Stimulated activated CD4-positive, alpha-beta T cell treated with anti-CD3 and anti-CD28 coated beads, Interleukin-1b, Interleukin-23, amount 100 ng/mL, for 1 hour (primary cell): ENCODE measurements at places on chromosomes 5 and 9.

GRCh38 chr5:145510324-145510723 lies 324.8 kb downstream of the PRELID2 start:
- no peak for DNase-seq

DNA sequence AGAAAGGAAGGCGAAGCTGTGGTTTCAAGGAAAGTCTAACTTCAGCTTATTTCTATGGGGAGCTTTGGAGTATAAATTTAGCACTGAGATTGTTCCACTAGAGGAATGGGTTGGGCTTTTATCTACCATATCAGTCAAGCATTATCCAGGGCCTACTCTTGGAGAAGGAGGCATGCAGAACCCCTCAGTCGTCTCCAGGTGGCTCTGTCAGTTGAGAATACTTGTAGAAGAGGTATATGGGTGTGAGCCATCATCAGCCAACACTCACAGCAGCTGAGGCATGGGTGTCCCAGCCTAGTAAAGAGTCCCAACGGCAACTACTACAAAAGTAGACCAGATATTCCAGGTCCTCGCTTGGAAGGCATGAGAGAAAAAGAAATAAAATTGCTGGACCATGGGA lies 548.5 kb upstream of the GRAMD2B start:
- no peak for DNase-seq

GRCh38 chr9:630817-631216 lies 210.7 kb upstream of the DMRT1 start:
- no peak for DNase-seq

GRCh38 chr9:2853517-2853916 lies 9.6 kb upstream of the PUM3 start:
- DNase-seq = no peak

DNA sequence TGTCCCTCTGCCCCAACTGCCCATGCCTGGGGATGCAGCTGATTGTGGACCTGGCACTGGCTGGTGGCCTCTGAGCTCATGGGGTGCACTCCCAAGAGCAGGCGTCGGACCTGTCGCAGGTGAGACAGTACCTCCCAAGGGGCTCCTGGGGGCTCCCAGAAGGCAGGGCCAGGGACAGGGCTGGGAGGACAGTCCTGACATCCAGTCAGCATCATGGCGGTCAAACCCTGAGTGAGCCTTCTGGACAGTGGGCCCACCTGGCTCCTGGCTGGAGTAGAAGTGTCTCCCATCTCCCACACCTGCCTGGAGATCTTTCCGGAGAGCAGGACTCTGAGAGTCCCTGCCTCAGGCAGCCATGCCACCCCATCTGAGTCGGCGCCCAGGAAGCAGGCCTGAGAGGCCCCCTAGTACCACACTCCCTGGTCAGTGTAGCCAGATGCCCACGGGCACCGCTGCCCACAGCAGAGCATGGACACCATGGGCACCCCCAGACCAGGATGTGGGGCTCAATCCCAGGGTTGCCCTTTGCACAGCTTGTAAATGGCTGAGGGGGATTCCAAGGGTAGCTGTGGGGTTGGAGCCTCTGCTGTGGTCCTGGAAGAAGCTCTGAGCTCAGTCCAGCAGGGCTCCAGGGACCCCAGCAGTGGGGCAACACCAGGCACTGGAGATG lies 6.6 kb downstream of the LCN9 start:
- DNase-seq = no peak

DNA sequence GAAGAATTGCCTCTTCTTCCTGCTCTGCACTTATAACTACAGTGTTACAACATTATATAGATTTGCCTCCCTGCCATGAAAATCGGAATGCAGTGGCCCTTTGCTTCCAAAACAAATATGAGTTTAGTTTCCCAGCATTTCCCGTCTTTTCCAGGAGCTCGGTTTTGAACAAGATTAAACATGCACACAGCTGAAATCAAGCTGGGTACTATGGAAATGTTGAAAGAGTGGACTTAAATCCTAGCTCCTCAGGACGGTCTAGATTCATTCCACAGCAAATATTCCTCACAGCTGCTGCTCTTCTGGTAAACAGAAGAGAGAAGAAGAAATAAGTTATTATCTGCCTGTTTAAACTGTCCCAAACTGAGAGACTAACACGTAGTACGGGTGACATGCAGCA lies 161.4 kb downstream of the PIK3R1 start:
- DNase-seq = no peak

GRCh38 chr5:97267767-97268166 lies 84.7 kb upstream of the RIOK2 start:
- no peak for DNase-seq

DNA sequence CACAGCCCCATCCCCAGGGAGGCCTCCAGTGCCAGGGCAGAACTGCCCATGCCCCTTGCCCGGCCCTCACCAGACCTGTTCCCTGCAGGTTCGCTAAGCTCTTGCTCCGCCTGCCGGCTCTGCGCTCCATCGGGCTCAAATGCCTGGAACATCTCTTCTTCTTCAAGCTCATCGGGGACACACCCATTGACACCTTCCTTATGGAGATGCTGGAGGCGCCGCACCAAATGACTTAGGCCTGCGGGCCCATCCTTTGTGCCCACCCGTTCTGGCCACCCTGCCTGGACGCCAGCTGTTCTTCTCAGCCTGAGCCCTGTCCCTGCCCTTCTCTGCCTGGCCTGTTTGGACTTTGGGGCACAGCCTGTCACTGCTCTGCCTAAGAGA lies 110.1 kb downstream of the RXRA start:
- DNase-seq = no peak

GRCh38 chr5:174282391-174282790 lies 236.9 kb downstream of the NSG2 start:
- DNase-seq = no peak

GRCh38 chr9:34664281-34665066 lies 2.0 kb upstream of the CCL27 start:
- DNase-seq = no peak

DNA sequence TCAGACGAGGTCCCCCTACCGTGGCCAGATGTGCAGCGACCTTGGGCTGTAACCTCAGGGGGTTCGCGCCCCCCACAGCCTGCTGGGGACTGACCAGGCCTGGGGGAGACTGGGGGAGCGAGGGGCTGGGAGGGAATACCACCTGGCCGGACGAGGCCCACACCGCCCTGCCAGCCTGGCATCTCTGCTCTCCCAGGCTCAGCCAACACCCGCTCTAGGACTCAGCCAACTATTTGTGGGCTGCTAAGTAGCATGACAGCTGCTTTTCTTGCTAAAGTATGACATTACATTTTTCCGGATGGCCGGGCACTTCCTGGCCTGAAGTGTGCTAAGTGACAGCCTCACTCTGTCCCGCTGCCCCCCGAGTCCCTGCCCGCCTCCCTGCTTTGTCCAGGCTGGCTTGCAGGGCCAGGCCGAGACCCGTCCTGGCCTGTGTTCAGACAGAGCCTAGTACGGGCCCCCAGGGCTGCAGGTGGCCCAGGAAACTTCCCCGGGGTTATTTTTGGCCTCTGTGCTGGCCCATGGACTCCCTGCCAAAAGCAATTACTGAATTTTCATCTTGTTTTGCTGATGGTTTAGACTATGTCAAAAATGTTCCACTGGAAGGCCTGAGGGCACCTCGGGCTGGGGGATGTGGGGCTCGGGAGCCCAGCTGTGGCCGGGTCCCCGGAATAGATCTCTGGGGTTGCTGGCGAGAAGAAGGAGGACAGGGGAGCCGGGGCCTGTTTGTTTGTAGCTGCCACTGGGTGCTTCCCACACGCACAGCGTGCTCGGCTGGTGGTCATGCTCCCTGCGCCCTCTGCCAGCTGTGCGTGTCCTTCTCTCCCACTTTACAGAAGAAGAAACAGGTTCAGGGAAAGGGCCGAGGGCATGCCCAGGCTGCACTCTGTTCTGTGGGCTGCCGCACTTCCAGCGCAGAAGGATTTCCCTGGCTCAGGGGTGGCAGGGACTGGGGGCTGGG lies 13.4 kb upstream of the SLC2A6 start:
- no peak for DNase-seq

- no peak for DNase-seq
These were observed 207.8 kb upstream of the TARS1 start for GRCh38 chr5:33232731-33233505.

DNA sequence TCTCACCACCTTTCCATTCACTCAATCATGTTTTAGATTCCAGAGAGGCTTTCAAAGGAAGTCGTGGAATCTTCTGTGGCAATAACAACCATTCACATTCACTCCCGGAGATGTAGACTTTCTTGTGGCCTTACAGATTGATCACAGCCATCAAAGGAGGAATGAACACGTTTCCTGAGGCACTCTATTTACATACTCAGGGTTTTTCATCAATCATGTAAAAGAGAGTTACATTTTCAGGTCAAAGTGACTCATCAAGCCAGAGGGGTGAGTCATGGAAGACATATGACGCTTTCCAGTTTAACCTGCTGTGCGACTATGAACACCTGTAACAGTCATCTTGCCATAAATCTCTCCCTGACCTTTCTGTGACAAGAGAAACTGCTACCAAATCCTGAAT lies 39.3 kb upstream of the RAD23B start:
- DNase-seq = no peak

DNA sequence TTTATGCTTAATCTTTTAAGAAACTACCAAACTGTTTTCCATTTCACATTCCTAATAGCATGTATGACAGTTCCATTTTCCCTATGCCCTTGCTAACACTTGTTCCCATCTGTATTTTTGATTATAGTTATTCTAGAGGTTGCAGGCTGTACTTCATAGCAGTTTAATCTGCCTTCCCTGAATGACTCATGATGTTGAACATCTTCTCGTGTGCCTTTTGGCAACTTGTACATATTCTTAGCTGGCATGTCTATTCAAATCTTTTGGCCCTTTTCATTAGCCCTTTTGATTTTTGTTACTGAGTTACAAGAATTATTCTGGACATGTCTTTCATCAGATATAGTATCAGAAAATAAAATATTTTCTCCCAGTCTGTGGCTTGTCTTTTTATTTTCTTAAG lies 320.3 kb downstream of the DIRAS2 start:
- DNase-seq = no peak

DNA sequence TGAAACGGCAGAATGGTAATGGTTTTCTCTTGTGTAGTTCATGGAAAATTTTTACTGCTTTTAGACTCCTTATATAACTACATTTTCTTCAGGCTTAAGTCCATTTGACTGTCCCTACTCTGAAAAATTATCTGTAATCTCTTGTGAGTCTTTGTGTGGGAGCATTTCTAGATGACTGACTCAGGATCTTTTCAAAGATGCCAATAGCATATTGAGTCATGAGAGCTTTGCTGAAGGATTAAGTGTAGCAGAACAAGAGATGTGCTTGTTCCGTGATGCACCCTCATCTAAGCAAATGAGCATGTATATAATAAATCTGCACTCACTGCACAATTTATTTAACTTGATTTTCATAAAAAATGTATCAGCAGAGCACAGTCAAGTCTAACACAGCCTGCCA lies 298.7 kb upstream of the CDH6 start:
- no peak for DNase-seq

DNA sequence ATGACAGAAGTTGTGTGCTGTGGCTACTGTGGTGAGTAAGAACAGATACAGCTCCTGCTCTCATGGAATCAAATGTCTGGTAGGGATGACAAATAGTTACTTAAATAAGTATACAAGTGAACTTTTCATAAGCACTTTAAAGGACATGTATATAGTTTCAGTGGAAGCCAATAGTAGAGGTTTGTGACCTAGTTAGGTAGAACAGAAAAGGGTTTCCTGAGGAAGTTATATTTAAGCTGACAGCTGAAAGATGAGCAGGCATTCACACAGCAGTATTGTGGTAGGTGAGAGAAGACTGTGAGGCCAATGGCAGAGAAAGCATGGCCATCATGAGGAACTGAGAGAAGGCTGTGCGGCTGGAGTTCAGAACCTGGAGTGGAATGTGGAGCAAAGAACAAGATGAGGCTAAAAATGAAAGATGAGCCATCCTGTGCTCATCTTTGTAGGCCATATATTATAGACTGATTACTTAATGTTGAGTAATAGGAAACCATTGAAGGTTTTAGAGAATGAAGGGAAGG lies 15.4 kb downstream of the FAM174A start:
- DNase-seq = no peak

GRCh38 chr9:18531136-18532065 lies 57.4 kb downstream of the ADAMTSL1 start:
- no peak for DNase-seq

DNA sequence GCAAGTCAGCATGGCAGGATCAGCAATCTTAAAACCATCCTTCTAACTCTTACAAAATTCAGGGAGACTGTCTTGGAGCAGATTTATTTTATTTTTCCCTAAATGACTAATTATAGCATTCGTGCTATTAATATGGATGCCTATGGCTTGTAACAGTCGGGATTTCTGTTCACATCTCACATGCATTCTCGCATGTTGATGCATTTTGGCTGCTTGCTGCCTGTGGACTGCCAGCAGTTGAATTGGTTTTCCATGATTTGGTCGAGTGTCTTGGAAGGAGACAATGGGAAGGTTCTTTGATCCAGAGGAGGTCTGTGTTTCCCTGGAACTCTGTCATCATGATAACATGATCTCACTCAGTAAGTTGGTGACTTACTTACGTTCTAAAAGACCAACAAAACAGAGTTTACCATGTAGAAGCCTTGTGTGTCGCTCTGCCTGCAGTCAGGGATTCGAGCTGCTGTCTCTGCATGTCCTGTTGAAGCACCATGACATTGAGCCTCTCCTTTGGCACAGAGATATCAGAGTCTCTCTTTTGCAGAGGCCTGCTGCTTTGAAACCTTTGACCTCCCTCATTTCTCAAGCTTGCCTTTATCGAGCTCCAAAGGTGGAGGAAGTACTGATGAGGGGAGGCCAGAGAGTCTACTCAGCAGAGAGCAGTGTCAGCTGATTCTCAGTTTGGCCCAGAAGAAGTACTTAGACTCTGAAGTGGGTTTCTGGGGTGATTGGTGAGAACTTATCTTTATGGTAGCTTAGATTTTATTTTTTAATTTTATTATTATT lies 82.4 kb downstream of the ARHGAP26 start:
- DNase-seq = no peak

GRCh38 chr9:133494636-133495326 lies 15.9 kb upstream of the SLC2A6 start:
- no peak for DNase-seq

- no peak for DNase-seq
These were observed 48.7 kb upstream of the FSD1L start for GRCh38 chr9:105399117-105399516.

DNA sequence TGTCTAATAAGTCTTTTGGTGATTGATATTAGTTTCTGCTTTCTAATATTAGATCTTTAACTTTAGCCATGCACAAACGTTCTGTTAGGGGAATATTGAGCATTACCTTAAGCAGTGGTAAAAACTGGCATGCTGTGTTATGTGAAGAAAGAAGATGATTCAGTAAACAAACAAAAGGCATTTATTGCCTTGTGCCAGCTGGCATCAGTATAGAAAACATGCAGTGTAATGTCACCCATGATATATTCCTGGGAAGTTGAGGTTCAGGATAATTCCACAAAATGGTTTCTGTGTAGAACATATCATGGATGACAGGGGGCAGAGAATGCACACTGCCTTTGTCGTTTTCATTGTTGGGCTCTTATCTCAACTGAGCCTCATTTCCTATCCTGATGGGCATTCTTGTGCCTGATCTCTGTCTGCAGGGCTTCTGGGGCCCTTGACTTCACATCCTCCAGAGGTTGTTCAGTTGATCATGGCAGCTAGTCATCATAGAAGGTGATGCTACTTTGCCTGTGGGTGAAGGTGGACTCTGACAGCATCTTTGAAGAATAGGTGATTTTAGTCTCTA lies 24.2 kb downstream of the LRRTM2 start:
- DNase-seq = no peak

GRCh38 chr5:126965061-126965475 lies 65.3 kb downstream of the MARCHF3 start:
- no peak for DNase-seq
